ENCODE measurements at places on chromosomes 6 and 20.

GRCh38 chr20:1895674-1896483, 672 bp downstream of the SIRPA start:
- no peak for DNase-seq

GRCh38 chr20:46343348-46343974, 35.2 kb upstream of the CDH22 start:
- DNase-seq = no peak

DNA sequence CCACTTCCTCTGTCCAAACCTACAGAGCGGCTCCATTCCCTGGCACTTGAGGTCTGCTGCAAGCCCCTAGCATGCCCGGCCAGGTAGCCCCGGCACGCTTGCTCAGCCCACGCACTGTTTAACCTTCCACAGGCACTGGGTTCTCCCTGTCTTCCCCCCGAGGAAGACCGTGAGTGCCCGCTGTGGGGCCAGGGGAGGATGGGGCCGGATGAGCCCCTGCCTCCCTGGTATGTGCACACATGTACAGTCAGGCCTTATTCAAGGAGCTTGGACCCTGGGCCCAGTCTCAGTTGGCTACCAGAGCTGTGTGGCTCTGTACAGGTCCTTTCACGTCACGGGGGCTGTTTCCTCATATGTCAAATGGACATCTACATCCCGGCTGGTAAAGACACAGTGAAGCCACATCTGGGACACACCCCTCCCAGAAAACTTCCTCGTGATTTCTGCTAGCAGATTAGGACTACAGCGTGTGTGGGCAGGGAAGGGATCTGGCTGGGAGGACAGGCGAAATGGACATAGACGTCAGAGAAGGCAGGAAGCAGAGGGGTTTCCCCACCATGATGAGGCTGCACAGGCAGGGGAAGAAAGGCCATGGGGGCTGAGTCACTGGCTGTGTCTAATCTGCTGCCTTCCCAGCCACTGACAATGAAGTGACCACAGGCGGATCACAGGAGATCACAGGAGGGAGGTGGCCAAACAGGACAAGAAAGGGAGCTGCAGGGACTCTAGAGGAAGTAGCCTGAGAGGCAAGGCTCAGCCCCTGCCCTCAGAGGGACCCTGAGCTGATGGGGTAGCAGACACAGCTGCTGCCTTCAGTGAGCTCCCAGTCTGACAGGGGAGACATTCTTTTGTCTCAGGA, 62.9 kb downstream of the MRPL14 start:
- no peak for DNase-seq

- no peak for DNase-seq
These were observed 12.0 kb downstream of the TOMM6 start for GRCh38 chr6:41799559-41799911.

Data from CD4-positive, alpha-beta memory T cell (primary cell).